ENCODE measurements at places on chromosomes 11 and 22. TPM values are rescaled to one million over a fixed set of nuclear protein-coding genes. Genes with fewer than 3 reads are reported as not detected.

- no peak for DNase-seq
Measured at GRCh38 chr11:2144544-2145248, 5.5 kb upstream of the IGF2 start.

GRCh38 chr11:105670811-105671210, 60.9 kb downstream of the GRIA4 start:
- peak; percentile 4 for DNase-seq

DNA sequence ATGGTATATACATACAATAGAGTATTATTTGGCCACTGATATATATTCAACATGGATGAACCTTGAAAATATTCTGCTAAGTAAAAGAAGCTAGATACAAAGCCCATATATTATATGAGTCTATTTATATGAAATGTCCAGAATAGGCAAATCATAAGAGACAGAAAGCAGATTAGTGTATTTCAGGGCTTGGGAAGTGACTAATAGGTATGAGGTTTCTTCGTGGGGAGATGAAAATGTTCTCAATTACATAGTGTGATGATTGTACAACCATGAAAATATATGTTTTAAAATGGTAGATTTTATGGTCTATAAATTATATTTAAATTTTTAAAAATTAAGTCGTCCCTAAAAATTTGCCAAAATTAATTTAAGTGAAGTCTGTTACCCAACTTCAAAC, 92.2 kb downstream of the STK33 start:
- DNase-seq = peak; percentile 33

GRCh38 chr11:64299847-64300648, at the start of gene CATSPERZ:
Gene CATSPERZ, plus strand, starts transcription at chr11:64300358. Its CDS starts 53 bp downstream, at chr11:64300411.
- no peak for DNase-seq

Gene OR51B4
- not detected for total RNA-seq

DNA sequence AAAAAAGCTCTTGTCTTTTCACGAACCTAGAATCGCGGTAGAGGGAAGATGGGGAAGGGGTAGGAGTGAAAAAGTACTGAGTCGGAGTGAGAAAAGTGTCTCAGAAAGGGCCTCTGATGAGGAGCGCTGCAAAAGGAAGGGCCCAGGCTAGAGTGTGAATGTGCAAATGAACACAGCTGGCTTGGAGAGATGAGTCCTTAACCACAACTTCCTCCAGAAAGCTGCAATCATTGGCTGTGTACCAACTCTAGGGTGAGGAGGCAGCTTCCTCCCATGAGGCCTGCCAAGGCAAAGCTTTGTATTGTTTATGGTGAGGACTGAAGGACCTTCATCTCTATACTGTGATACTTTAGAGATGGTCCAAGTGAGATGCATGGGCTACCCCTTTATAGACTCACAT, 566.9 kb upstream of the ANO5 start:
- no peak for DNase-seq

Gene HTATIP2
- total RNA-seq = 25.4 TPM

Gene UCP2
- total RNA-seq = 83.0 TPM

Gene OR2D3
- not detected for total RNA-seq

DNA sequence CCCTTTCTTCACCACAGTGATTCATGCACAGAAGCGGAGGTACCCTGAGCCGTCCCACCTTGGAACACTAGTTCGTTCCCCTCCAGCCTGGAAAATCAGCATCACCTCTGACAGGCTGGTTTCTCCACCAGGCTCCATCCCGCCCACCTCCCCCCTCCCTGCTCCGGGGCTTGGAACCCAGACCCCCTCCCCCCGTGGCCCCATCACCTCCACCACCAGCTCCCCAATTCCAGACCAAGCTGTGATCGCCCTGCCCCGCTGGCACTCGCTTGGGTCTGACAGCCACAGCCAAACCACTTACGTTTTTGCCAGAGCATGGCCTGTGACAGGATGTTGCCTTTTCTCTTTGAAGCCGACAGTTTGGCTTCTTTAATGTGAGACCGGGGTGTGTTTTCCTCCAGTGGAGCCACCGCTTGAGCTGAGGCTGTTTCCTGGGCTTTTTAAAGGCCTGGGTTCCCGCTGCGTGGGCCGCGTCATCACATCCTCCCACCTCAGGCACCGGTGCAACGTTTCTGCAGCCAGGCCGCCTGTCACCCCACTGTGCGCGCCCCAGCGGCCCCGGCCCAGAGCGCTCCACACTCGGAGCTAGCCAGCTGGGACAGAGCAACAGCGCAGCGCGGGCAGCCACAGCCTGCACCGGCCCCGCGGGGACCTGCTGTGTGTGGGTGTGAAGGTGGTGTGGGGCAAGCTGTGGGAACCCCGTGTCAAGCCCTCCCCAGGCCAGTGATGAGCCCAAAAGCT, at the start of gene POU2AF1:
Gene POU2AF1 (minus strand): TSS at position 415 of the 741 bp plus-strand sequence. CDS start 98 bp downstream, at position 317.
- peak; percentile 59 for DNase-seq

GRCh38 chr11:1708716-1709115, 11.7 kb downstream of the KRTAP5-6 start:
- no peak for DNase-seq

- DNase-seq = no peak
Measured at GRCh38 chr22:43008509-43008908, 6.4 kb downstream of the PACSIN2 start.

Gene SMTNL1
- not detected for total RNA-seq

Measured in astrocyte (in vitro differentiated cells and primary cell).